ENCODE measurements at places on chromosomes 5 and 9.

GRCh38 chr5:71778678-71779276 is 59.7 kb downstream of the CARTPT start:
- DNase-seq: no peak

DNA sequence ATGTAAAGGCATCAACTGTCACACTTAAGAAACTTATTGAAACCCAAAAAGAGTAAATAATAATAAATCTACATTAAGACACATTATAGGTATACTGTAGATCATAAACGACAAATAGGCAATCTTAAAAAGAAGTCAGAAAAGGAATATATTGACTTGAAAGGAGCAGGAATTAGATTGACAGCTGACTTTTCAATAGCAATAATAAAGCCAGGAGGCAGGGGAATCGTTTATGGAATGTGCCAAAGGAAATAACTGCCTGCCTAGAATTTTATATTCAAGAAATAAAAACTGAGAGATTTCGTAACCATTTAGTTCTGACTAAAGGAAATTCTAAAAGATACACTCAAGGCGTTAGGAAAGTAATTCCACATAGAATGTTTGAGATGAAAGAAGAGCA is 21.7 kb upstream of the ACSL6 start:
- no peak for DNase-seq

DNA sequence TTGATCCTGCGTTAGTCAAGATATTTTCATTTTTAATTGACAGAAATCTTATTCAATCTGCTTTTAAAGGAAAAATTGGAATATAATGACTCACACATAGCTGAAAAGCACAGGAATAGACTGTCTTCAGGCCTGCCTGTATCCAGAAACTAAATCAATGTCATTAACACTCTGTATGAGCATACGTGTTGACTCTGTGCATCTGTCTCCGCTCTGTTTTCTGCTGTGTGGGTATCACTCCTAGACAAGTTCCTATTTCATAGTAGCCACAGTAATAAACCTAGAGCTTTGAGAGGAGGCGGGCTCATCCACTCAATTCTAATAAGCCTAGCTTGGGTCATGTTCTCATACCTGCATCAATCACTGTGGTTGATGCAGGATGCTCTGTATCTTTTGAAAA is 267.6 kb downstream of the KCTD16 start:
- DNase-seq: no peak

- DNase-seq: peak; percentile 84
Observed at GRCh38 chr9:123338710-123339665, 17.0 kb upstream of the CRB2 start.

DNA sequence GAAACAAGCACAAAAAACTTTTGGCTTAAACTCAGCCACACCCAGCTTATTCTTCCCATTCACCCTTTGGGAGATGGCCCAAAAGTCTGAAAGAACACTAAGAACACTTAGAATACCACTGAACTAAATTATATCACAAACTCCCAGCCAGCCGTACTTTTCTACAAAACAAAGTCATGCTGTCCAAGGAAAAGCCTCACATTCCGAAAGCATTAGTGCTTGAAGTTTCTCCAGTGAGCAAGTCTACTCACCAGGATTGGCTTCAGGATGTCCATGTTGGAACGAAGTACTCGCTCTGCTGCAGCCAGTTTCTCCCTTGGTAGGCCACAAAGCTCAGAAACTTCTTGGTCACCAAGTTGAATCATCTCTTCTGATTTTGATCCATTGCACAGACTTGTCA is 69.7 kb downstream of the ABCA1 start:
- DNase-seq: no peak

DNA sequence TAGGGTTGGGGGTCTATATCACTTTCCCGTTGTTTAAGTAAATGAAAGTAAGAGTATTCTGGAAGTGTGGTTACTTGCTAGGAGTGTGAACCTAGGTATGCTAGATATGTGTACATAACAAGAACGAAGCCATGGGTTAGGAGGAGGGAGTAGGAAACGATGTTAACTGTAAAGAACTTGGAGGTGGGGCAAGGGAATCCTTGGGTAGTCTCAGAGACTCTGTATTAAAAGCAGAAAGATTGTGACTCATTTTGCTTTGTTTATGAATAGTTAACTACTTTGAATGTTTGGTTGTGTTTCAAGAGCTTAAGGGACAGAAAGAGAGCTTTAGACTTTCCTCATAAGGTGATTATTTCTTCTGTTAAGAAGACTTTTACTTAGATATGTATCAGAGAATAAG is 59.9 kb downstream of the TMEM252 start:
- no peak for DNase-seq

Measured in activated effector memory CD4-positive, alpha-beta T cell treated with anti-CD3 and anti-CD28 coated beads, Interleukin-2, amount 50 U/mL, for 16 hours (primary cell).